ENCODE measurements at places on chromosomes 5 and 9.

GRCh38 chr5:175825893-175826292 is 45.5 kb upstream of the CPLX2 start:
- DNase-seq: no peak

- DNase-seq: no peak
These were observed 24.1 kb upstream of the CDH9 start for GRCh38 chr5:27062451-27062850.

DNA sequence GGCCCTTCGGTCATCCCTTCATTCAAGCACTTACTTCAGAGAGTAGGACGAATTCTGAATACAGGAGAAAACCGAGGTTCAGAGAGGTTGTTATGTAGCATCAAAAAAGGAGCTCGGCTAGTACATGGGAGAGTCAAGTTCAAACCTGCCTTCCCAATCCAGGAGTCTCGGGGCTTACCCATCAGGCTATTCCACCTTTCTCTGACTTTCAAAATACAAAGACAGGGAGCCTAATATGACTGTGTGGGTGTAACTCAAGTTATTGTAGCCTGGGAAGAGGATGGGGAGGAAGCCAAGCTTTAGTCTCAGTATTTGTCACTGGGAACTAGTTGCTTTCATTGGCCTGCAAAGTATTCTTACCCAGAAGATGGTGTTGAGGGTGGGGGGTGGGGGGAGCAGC is 274.8 kb upstream of the PANK3 start:
- DNase-seq: no peak

DNA sequence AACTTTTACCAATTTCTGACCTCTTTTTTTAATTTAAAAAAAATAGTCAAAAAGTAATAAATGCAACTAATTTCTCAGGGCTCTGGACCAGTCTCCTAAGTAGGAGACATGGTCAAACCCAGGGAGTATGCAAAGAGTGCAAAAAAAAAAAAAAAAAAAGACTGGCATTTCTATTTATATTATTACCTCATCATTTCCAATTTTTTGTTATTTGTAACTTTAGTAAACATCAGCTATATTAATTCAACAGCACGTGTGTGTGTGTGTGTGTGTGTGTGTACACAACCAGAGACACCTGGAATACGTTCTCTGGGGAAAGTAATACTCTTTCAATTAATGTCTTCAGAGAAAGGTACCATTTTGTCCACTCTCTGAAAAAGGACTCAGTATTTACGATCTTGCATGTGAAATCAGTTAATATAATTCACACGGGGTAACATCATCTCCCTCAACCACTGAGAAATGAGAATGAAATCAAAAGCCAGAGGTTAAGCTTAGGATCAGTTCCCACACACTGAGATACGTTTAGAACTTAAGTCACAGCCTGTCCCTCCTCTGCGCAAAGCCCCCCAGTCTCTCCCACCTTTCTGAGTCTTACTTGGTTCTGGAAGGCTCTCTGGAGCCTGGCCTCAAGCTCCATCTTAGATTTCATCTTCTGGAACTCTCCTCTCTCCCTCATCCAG is 21.9 kb downstream of the ZNF608 start:
- DNase-seq: no peak

- DNase-seq: no peak
These were observed 546.3 kb downstream of the MAT2B start for GRCh38 chr5:164051745-164052144.

DNA sequence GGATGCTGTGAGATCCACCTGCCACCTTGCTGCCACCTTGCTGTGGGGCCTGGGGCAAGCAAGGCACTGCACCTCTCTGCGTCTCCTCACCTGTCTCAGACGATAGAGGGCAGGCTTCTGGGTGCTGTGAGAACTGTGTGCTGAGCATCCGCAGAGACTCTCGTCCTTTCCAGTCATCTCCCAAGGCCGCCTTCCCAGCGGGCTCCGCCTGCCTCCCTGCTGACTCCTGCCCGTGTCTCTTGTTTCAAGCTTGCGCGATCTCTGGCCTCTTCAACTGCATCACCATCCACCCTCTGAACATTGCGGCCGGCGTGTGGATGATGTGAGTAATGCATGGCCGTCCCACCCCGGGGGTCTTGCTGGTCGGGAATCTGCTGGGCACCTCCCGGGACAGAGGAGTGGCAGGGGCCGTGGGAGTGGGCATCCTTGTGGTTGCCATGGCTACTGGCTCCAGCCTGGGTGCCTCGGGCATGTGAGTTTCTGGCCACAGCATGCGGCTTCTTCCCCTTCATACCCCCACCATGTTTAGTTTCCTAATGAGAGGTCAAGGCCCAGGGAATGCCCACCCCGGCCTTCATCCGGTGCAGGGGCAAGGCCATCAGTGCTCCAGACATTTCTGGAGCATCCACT is 3.6 kb downstream of the CACFD1 start:
- DNase-seq: no peak

GRCh38 chr5:124065508-124065907 is 553.5 kb downstream of the CSNK1G3 start:
- DNase-seq: no peak

- DNase-seq: no peak
These were observed 78.6 kb downstream of the PCDH1 start for GRCh38 chr5:141799507-141800167.

DNA sequence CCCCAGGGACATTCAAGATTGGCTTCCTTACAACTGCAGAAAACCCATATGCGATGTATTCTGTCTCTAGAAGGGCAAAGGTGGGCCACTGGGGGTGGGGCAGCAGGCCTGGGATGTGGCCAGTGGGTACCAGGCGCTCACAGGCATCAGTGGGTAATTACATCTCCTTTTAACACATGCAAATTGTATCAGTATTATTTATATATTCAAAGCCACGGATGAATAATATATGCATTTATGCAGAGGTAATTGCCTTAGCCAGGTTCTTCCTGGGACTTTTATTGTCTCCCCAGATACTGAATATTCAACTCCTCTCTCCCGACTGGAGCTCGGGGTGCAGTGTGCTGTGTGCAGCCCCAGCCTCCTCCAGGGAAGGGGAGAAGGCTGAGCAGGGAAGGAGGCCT is 109.4 kb upstream of the MVB12B start:
- no peak for DNase-seq

DNA sequence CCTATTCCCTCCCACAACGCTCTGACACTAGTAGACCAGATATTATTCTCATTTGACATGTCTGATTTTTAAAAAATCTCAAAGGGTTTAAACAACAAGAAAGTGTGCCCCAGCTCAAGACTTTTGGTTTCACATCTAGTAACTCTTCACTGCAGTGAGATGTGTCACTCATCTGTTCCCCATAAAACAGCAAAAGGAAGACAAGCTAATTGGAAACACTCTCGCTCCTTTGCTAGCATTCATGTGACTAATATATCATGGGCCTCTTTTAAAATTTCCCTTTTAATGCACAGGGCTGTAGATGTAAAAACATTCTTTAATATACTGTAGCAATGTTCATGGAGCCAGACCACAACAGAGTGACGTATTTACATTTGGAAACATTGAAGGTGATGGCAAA is 372.6 kb downstream of the ZNF608 start:
- DNase-seq: no peak

DNA sequence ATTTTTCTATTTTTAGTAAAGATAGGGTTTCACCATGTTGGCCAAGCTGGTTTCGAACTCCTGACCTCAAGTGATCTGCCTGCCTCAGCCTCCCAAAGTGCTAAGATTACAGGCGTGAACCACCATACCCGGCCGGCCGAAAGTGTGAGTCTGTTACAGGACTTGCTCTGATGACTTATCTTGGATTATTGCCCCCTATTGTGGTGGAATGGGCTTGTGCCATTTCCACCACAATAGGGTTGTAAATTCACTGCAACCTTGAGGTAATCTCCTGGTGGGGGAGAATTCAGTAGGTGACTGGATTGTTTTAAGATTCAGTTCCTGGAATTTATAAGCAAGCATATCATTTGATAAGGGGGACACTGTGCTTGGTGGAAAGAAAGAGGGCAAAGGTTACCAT is 15.0 kb upstream of the HMGCR start:
- no peak for DNase-seq

- DNase-seq: no peak
These were observed 66.4 kb downstream of the POU5F2 start for GRCh38 chr5:93674866-93675459.

GRCh38 chr5:179605026-179605833 is 18.2 kb downstream of the HNRNPH1 start:
- DNase-seq: no peak

GRCh38 chr9:94611638-94612068 is 18.0 kb upstream of the FBP2 start:
- DNase-seq: no peak

DNA sequence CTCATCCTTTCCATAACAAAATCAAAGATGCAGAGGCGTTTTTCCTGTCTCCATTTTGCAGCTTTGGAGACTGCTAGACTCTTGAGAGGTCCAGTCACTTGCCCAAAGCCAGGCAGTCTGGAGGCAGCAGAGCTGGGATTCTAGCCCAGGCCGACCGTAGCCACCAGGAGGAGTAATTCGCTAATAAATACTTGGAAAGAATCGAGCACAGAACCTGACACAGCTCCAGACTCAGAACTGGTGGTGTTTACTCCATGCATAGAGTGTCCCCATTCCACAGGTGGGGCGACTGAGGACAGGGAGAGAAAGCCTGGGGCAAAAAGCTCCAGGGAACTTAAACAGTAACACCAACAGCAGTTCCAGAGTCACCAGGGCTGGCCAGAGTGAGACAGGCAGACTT is 10.7 kb upstream of the CERCAM start:
- DNase-seq: no peak

- no peak for DNase-seq
These were observed 2.0 kb downstream of the FBXL17 start for GRCh38 chr5:108379722-108380530.

- DNase-seq: no peak
These were observed 54.4 kb downstream of the ARRDC3 start for GRCh38 chr5:91328743-91329142.

GRCh38 chr5:134439210-134439654 is 27.6 kb upstream of the CDKN2AIPNL start:
- peak; percentile 69 for DNase-seq

DNA sequence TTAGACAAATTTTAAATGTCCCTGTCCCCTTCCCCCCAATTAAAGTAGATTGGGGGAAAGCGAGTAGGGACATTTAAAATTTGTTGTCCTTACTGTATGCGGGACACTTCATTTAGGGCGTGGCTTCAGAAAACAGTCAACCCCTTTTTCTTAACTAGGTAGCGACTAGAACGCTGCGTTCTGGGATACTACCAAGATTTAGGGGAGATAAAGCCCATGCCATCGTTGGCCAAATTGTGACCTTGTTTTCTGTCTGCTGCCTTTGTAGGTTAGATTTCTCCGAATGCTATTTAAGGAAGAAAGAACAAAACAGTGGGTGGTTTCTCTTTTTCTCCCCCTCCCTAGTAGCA is 1.2 kb downstream of the CKS2 start:
- no peak for DNase-seq

- no peak for DNase-seq
These were observed 6.8 kb upstream of the CLINT1 start for GRCh38 chr5:157865781-157866180.

DNA sequence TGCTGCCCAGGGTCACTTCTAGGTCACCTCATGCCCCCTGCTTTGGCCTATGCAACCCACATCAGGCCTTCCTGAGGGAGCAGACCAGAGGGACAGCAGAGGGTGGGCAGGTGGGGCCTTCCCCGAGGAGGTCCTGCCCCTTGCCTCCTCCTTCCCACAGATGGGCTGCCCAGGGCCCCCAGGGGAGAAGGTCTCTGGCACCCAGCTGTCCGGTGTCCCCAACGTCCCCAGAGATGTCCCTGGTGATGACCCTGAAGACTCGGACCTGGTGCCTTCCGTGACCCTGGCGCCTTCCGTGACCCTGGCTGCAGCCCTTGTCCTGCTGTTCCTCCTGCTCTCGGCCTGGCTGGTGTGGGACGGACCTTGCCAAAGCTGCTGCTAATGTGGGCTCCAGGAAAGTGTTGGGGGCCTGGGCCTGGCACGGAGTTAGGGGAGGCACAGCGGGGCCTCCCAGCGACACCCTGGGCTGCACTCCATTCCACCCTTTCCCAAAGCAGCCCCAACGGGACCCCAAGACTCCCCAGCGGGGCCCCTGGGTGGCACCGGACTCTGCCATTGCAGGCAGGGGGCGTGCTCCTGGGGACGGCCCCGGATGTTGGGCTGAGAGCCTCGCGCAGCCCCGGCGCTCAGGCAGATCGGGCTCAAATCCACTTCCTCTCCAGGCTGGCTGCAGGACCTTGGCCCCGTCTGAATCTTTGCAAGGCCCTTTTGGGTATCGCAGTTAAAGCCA is 6.8 kb upstream of the SLC2A6 start:
- DNase-seq: peak; percentile 30

DNA sequence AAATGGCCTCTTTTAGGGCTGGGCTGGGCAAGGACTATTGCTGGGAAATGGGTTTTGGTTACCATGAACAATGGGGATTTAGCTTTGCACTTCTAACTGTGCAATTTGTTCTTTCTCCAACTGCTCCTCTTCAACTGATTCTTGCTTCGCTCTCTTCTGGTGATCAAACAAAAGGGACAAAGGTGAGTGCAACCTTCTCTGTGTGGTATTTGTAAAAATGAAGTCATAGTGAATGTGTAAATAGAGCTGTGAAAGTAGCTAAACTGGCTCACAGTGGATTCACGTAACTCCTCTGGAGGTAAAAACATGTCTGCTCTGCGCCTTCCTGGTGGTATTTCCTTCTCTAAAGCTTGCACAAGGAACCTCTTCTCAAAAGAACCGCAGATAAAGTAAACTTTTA is 20.9 kb upstream of the SPINK14 start:
- no peak for DNase-seq

DNA sequence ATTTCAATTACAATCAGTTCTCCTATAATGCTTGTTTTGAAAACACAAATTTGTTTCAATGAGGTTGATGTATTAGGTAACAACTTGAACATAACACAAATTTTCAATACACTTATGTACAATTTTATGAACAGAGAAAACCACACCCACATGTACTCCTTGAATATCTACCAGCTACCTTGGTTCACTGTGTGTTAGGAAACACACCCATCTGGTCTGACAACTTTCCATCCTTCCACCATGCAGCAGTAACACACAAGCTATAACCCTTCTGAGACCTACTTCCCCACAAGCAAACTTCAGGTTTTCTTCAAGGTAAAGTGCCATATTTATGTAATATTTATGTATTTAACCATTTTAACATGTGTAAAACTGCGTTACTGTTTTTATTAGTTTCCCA is 36.4 kb upstream of the UBQLN1 start:
- no peak for DNase-seq

DNA sequence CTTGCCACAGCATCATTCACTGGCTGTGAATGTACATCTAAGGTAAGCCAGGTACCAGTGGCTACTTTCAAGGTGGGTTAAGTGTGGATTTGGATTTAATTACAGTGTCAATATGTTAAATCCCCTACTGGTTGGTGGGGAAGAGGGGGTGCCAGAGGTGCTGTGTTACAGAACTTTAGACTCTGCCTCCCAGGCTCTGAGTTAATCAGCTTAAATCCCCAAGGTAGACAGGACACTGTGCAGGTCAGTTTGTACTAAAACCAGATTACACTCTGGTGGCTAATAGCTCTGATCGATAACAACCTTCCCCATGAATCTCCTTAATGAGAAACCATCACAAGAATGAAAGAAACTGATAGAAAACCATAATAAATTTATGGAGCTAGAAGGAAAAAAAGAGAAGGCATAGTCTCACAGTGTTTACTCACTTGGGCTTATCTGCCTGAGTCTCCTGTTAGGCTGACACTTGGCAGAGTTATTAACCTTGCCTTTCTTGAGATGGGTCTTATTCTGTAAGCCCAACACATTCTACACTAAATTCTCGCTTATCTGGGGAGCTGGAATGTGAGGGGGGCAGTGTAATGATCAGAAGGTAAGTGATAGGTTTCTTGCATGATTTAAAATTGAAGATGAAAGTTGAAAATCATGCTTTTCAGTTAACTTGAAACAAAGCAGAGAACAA is 106.8 kb downstream of the LMNB1 start:
- DNase-seq: no peak

- peak; percentile 52 for DNase-seq
These were observed 234.2 kb upstream of the MEF2C start for GRCh38 chr5:89117124-89117644.
